ENCODE measurements at places on chromosomes 5 and 9.
A peak's percentile ranks its signal among the peaks of the same experiment; 100 is the strongest.

DNA sequence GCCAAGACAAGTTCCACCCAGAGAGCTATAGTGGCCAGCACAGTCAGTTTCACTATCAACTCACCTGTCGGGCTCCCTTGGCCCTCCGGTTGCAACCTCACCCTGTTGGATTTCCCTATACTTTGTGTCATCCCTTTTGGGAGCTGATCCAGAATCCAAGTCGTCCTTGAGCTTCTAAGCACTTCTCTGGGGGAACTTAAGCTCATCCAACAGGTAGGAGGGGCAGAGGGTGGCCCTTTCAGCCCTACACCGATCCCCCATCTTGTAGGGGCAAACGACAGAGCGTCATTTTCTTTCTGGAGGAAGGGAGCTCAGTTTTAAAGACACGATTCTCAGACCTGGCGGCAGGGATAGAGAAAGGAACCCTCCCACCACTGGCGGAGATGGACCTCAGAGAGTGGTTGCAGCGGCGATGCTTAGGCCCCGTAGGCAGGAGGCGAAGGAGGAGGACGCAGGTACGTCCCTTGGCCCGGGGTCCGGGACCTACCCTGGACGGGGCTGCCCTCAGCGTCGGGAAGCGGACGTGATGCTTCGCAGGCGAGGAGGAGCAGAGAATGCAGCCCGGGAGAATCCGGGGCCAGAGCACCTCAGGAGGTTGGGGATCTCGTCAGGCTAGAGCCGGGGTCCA, 519 bp downstream of the ZER1 start:
- no peak for DNase-seq

DNA sequence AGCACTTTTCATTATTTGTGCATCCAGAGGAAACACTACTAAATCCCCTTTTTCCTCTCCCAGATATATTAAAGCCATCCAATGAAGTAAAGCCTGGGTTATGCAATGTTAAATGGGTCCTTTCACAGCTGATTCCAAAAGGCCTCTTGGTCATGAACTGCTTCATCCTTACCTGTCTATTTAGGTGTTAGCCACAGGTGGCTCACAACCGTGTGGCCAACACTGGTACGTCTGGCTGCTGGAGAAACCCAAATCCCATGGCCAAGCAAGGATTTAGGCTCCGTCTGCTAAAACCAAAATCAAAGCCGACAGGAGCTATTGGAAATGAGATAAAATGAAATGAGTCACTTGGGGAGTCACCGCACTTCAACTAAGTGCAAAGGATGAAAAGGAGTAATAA, 193.9 kb downstream of the ADCY2 start:
- DNase-seq = no peak

DNA sequence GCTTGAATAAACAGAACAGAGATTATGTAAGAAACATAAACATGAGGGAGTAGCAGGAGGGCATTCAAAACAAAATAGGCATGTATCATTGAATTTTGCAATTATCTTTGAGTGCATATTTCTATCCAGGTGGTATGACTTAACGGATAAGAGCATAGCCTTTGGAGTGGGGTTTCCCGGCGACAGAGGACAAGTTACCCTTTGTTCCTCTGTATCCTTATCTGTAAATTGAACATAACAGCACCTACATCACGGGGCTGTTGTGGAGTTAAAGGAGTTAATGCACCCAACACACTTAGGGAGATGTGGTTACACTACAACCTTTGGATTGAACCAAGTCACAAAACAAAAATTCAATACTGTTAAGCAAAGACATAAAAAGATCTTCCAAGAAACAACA, 314.6 kb upstream of the KIF2A start:
- no peak for DNase-seq

DNA sequence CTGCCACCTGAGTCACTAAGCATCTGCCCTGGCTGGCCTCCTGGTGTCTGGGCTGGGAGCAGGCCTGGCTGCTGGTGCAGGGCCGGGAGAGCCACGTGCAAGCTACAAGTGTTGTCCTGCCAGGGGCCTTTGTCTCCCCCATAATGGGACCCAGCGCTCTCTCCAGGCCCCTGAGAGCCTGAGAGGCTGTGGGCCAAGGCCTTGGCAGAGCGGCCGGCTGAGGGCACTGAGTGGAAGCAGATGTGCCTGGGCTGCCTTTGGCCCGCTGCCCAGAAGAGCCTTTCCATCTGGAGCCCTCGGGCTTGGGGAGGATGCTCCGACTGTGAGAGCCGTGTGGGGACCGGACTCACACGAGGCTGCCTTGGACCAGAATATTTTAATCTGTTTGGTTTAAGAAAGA, 185.5 kb downstream of the RGS3 start:
- DNase-seq = peak; percentile 76

GRCh38 chr5:71830681-71831539, 111.8 kb downstream of the CARTPT start:
- DNase-seq = peak; percentile 41

GRCh38 chr5:75373862-75374261, 36.8 kb downstream of the HMGCR start:
- DNase-seq = no peak

- no peak for DNase-seq
These were observed 503.6 kb downstream of the ELAVL2 start for GRCh38 chr9:23322392-23322791.

DNA sequence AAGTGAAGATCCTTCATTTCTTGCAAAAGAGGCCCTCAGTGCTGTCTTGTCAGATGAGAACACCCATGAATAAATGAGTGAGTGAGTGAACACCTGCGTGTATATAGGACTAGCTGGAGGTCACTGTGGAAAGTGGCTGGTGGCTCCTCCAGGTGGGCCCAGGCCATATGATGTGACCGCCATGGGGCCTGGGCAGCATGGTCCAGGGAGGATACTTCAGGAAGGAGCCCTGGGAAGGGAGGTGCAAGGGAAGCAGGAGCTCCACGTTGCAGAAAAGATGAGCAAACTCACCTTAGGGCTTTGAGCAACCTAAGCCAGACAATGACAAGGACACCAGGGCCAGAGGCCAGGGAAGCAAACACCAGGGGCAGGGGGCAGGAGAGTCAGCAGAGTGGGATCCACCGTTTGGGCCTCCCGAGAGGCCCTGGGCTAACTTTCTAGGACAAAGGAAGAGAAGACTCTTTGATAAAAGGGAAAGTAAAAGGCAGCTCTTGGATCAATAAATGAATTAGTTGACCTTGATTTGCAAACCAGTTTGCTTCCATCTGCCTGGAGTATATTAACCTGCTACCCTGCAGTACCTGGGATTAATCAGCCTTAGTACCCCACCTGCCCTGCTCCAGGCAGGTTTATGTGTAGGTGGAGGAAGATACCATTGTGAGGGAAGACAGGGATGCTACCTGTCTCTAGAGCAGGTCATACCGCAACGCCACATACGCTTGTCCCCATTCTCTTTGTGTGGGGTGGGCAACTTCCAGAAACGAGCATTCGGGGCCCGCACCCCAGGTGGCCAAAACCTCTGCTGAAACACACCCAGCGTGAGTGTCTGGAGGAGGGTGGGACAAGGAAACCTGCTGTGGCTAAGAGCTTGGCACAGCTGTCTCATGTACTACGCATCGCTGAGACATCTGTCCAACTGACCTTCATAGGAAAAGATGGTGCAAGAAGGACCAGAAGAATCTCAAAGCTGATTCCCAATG, 51.4 kb upstream of the OLFM1 start:
- DNase-seq = no peak

GRCh38 chr5:149799965-149800516, 69.9 kb downstream of the PPARGC1B start:
- no peak for DNase-seq

- no peak for DNase-seq
These were observed 90.2 kb upstream of the LHFPL2 start for GRCh38 chr5:78738693-78739300.

GRCh38 chr5:1745796-1746370, 53.8 kb downstream of the MRPL36 start:
- no peak for DNase-seq

- DNase-seq = no peak
These were observed 95.5 kb downstream of the BARX1 start for GRCh38 chr9:93859431-93860215.

DNA sequence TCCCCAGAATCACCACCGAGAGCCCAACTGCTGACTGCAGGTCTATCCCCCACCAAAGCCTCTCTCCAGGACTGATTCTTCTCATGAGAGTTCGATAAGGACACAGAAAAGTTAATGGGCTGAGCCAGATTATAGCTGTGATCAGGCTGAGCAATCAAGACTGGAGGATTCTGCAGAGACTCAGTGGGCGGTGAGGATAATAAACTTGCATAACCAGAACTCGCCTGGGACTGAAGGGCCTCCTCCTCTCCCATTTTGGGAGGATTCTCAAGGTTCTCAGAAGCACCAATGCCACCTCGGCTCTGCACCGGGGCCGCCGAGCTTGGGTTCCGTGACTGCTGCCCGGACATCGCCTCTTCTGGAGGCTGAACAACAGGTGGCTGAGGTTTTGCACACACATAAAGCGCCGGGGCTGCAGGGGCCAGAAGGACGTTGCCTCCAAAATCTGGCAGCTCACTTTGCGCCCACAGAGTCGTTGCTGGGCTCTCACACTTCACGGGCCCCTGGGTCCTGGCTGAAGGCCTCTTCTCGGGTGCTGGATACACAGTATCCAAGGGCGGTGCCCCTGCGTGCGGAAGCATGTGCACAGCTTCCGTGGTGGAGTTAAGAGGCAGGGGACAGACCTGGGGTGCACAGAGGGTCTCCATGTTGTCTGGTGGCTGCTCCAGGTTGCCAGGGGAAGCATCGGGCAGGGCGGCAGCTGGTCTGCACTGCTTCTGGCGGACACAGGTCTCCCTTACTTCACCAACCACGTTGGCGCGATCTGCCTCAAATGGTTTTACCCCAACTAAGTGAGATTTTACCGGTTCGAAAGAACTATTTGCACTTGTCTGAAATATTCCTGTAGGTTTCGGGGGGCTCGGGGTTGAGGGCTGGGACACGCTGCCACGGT, 7.6 kb downstream of the SEC16A start:
- no peak for DNase-seq

DNA sequence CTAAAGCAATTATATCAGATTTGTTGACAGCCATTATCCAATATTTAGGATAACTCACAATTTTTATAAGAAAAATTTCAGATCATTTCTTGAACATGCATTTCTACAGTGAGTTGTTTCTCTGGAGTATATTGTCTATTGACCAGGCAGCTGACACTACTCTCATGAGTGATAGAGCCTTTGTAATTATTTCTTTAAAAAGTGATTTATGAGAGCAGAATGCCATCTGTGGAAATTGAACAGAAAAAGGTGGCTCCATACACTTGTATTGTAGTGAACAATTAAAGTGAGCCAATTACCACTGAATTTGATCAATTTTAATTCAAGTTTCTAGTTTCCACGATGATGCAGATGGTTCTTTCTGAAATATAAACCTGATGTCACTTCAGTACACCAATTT, 855.4 kb downstream of the TAF11L14 start:
- no peak for DNase-seq

DNA sequence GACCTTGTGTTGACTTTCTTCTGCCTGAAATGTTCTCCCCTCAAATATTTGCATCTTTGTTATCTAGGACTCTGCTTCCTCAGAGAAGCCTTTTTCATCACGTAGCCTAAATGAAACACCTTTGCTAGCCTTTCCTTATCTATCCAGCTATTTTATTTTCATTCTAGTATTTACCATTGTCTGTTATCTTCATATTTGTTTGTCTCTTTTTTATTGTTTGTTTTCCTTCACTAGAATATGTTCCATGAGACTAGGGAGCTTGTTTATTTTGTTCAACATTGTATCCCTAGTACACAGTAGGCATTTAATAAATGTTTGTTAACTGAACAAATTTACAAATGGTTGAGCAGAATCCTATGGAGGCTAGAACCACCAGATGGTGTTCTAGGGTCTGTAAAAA, 178.0 kb downstream of the NPR3 start:
- no peak for DNase-seq

DNA sequence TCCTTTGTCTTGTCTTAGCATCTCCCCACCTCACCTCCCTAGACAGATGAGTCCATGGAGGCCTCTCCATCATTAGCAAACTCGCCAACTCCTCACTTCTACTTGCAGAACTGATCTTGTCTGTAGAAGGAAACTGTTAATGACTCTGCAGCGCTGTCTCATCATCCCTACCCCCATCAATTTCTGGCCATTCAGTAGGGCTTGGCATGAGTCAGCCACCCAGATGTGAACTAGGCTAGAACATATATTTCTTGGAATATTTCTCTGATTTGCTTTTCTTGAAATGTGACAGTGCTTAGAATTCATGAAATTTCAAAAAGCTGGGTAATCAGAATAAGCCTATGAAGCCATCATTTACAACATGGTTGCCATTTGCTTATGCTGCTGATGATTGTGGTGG, 1125.0 kb upstream of the DMAC1 start:
- DNase-seq = no peak

- no peak for DNase-seq
These were observed 356.1 kb downstream of the TRIM32 start for GRCh38 chr9:117043159-117043558.

DNA sequence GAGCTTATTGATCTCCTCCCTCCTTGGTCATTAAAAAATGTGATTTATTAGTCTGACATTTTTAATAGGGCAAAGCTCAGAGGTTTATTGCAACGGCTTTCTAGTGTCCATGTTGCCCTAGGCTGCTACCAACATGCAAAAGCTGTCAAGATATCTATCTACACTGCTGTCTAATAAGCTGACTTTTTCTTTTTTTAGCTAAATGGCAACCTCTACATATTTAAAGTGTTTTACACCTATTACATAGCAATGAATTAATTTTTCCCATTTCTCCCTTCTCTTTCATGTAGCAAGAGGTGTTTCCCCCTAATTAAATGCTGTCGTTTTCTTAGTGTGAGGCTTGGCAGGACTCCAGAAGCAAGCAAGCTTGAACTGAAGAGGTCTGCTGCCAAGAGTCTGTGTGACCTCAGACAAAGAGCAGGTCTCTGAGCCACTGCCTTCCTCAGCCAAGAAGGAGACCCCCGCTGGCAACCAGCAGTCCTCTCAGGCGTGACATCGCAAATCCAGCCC, 79.4 kb downstream of the GAS1 start:
- peak; percentile 67 for DNase-seq

DNA sequence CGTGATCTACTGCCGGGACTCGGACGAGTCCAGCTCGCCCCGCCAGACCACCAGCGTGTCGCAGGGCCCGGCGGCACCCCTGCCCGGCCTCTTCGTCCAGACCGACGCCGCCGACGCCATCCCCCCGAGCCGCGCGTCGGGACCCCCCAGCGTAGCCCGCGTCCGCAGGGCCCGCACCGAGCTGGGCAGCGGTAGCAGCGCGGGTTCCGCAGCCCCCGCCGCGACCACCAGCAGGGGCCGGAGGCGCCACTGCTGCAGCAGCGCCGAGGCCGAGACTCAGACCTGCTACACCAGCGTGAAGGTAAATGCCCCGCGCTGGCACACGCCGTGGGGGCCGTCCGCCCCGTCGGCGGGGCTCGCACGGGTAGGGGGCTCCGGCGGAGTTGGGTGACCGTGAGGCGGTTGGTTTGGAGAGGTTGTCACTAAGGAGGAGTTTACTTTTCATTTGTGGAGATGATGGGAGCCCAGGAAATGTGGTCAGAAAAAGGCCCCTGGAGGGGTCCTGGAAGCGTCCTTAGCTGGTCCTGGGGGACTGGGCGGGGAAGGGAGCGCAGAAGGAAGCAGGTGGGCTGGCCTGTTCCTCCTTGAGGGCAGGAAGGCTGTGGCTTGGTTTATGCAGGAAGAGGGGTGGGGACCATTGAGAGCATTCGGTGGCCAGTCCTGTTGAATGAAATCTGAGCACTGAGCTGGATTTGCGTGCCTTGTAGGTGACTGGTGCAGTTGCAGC, 647 bp downstream of the PDE8B start:
- no peak for DNase-seq

- DNase-seq = no peak
These were observed 10.4 kb upstream of the SH3TC2 start for GRCh38 chr5:149073213-149073612.

All from NCI-H1105 (cell line).